Putamen (tissue), 1 donor: ENCODE measurements at places on chromosomes 1 and 21.

DNA sequence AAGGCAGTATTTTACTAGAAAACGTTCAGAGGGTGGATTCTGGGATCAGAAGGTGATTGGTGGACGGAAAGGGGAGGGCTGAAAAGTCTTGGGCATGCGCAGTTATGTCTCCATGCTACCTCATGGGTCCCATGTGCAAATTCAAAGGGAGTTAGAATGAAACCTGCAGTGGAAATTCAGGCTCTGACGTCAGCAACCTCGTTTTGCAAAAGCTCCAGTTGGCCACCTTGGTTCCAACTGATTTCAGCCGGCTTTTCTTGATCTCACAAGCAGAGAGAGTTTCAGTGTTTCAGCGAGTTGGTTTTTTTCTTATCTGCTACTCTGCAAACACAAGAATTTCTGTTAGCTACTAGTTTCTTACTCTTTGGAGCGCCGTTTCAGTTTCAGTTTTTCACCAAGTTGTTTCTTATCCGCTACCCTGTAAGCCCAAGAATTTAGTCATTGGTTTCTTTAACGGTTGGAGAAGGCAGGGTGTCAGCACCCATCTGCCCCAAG lies 69.8 kb upstream of the PGBD5 start:
- DNase-seq = no peak

- DNase-seq = no peak
These were observed 25.9 kb downstream of the PSMB2 start for GRCh38 chr1:35615440-35615839.

DNA sequence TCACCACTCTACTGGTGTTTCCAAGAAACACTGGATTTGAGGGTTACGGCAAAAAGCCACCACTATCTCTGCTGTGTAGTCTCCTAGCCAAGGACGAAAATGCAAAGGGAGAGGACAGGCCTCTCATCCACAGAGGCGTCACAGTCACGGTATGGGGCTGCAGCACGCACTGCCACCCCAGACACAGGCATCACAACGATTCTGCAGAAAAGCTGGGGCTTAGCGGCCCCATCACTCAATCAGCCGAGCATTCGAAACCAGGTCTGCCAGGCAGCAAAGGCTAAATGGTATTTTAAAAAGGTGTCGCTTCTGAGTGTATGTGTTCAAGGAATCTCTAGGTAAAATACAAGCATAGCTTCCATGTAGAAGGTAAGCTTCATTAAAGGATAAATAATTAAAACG lies 1.4 kb downstream of the RIPK4 start:
- no peak for DNase-seq

DNA sequence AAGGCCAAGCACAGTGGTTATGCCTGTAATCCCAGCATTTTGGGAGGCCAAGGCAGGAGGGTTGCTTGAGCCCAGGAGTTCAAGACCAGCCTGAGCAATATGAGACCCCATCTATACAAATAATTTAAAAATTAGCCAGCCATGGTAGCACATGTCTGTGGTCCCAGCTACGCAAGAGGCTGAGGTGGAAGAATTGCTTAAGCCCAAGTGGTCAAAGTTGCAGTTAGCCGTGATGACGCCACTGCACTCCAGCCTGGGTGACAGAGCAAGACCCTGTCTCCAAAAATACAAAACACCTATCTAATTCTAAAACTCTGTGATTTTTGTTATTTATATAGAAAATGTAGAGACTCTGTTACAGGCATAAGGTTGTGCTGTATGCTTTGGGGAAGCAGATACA lies 44.2 kb upstream of the ZYG11A start:
- no peak for DNase-seq

DNA sequence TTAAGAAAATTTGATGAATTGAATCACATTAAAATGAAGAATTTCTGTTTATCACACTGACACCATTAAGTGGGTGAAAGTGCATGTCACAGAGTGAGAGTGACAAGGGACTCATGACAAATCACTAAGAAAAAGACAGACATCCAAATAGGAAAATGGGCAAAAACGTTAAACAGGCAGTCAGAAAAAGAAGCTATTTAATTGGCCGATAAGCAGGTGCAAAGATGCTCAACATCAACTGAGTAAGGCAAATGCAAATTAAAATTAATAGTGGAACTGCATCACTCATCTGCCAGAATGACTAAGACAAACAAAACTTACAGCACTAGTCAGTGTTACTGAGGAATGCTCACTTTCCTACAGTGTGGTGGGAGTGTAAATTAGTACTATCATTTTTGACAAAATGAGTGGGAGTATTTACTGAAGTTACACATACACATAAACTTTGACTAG lies 39.2 kb upstream of the RUNX1 start:
- DNase-seq = no peak
